ENCODE measurements at places on chromosomes 7 and 10. TPM values are rescaled to one million over a fixed set of nuclear protein-coding genes. Genes with fewer than 3 reads are reported as not detected.

Gene ETV1
- 0.05 TPM for total RNA-seq

Gene RET
- total RNA-seq = 0.21 TPM

Gene NEBL
- 0.30 TPM for total RNA-seq

Gene FEZF1
- total RNA-seq = not detected

Gene ACADSB
- 23.3 TPM for total RNA-seq

Gene CUBN
- total RNA-seq = 0.30 TPM

Gene CFAP70
- total RNA-seq = 0.43 TPM

Gene PPP1R9A
- total RNA-seq = not detected

Gene CALD1
- 10.1 TPM for total RNA-seq

- no peak overlapping the region for H3K4me3 ChIP-seq
- DNase-seq = no peak
- no peak overlapping the region for H3K27ac ChIP-seq
- no peaks in the 10 kb centered on the region for H3K36me3 ChIP-seq
Observed at GRCh38 chr7:33193308-33193864, 64.0 kb downstream of the BBS9 start.

GRCh38 chr10:131676046-131676799 lies 224.6 kb upstream of the PPP2R2D start:
- no peak overlapping the region for H3K4me3 ChIP-seq
- H3K36me3 ChIP-seq = no peaks in the 10 kb centered on the region
- H3K27ac ChIP-seq = no peak overlapping the region
- H3K27me3 ChIP-seq = no peaks in the 10 kb centered on the region

DNA sequence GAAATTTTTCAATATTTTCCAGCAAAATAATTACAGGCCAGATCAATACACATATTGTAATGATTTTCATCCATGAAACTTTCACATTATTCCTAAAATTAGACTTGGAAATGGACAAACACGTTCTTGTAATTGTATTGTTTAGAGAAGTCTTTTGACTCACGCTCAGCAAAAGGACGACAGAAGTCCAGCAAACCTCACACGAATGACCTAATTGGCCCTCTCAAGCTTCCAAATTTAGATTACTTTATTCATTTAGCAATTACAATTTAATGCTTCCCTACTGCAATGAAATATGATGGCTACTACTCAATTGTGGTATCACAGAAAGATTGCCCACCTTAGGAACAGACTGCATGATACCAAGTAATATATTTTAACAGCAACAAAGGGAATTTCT lies 702.2 kb downstream of the MAGI2 start:
- H3K4me3 ChIP-seq = no peak overlapping the region
- no peaks in the 10 kb centered on the region for H3K27me3 ChIP-seq
- no peaks in the 10 kb centered on the region for H3K36me3 ChIP-seq
- no peak overlapping the region for H3K27ac ChIP-seq

- DNase-seq = peak; percentile 25
- H3K4me1 ChIP-seq = peaks cover 16% of the 10 kb centered on the region
- H3K27me3 ChIP-seq = peaks cover 22% of the 10 kb centered on the region
- peak overlapping the region; percentile 82 for H3K4me3 ChIP-seq
- H3K36me3 ChIP-seq = no peaks in the 10 kb centered on the region
Observed at GRCh38 chr10:91409069-91409868, 875 bp upstream of the HECTD2 start.

- no peak overlapping the region for H3K4me3 ChIP-seq
- DNase-seq = no peak
- no peak overlapping the region for H3K27ac ChIP-seq
- H3K36me3 ChIP-seq = no peaks in the 10 kb centered on the region
- peaks cover 2% of the 10 kb centered on the region for H3K27me3 ChIP-seq
Observed at GRCh38 chr10:132881186-132881920, 61.0 kb downstream of the CFAP46 start.

- H3K27me3 ChIP-seq = peaks cover 24% of the 10 kb centered on the region
- H3K4me1 ChIP-seq = peaks cover 9% of the 10 kb centered on the region
- no peak overlapping the region for H3K27ac ChIP-seq
- DNase-seq = no peak
- no peaks in the 10 kb centered on the region for H3K36me3 ChIP-seq
- H3K4me3 ChIP-seq = peak overlapping the region; percentile 10
Observed at GRCh38 chr10:26621889-26622711, 75.4 kb upstream of the PDSS1 start.

DNA sequence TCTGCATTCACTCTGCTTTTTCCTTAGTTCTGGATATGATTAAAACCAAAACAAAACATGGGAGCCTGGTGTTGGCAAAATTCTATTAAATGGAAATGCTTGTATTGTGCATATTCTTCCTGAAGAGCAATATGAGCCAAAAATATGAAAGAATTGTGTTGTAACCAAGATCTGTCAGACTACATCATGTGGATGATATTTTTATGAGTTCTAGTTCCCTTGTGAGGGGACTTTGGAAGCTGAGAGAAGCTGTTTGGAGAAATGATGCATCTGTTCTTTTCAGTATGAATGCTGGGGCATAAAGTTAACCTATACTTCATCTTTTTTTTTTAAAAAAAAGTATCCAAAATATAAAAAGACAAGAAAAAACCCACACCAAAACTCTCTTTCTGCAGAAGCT lies 782.7 kb downstream of the ANKRD7 start:
- no peak overlapping the region for H3K27ac ChIP-seq
- H3K4me3 ChIP-seq = no peak overlapping the region
- no peaks in the 10 kb centered on the region for H3K4me1 ChIP-seq
- H3K27me3 ChIP-seq = no peaks in the 10 kb centered on the region
- H3K36me3 ChIP-seq = no peaks in the 10 kb centered on the region
- no peak for DNase-seq

GRCh38 chr7:103127006-103127405 lies 21.9 kb downstream of the NAPEPLD start:
- H3K4me3 ChIP-seq = no peak overlapping the region
- H3K27me3 ChIP-seq = no peaks in the 10 kb centered on the region
- H3K27ac ChIP-seq = no peak overlapping the region
- peaks cover 6% of the 10 kb centered on the region for H3K4me1 ChIP-seq

- no peak overlapping the region for H3K27ac ChIP-seq
- peaks cover 16% of the 10 kb centered on the region for H3K4me1 ChIP-seq
- no peaks in the 10 kb centered on the region for H3K36me3 ChIP-seq
- peak; percentile 4 for DNase-seq
- H3K27me3 ChIP-seq = no peaks in the 10 kb centered on the region
Observed at GRCh38 chr10:47020471-47020870, 109.2 kb downstream of the PTPN20 start.

- no peaks in the 10 kb centered on the region for H3K36me3 ChIP-seq
- no peak overlapping the region for H3K4me3 ChIP-seq
- H3K27ac ChIP-seq = no peak overlapping the region
- no peaks in the 10 kb centered on the region for H3K4me1 ChIP-seq
Observed at GRCh38 chr10:18231480-18231879, 91.3 kb downstream of the CACNB2 start.

DNA sequence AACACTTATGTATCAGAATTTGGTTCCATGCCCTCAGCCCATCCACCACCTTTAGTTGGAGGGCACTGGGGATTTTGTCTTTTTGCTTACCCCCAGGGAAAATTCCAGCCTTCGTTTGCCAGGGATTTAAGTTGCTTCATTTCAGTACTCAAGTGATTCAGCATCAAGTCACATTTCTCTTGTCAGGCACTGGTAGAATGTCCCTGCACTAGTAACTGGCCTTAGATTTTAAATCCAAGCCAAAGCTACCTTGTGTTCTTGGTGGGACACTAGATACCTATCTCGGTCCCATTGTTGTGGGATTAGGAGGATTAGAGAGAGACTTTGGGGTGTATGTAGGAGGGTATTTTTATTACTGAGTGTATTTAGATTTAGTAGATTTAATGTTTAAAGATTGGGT lies 613.1 kb downstream of the SUGCT start:
- H3K4me3 ChIP-seq = no peak overlapping the region
- H3K4me1 ChIP-seq = no peaks in the 10 kb centered on the region
- H3K36me3 ChIP-seq = no peaks in the 10 kb centered on the region
- peaks cover 8% of the 10 kb centered on the region for H3K27me3 ChIP-seq
- no peak for DNase-seq

DNA sequence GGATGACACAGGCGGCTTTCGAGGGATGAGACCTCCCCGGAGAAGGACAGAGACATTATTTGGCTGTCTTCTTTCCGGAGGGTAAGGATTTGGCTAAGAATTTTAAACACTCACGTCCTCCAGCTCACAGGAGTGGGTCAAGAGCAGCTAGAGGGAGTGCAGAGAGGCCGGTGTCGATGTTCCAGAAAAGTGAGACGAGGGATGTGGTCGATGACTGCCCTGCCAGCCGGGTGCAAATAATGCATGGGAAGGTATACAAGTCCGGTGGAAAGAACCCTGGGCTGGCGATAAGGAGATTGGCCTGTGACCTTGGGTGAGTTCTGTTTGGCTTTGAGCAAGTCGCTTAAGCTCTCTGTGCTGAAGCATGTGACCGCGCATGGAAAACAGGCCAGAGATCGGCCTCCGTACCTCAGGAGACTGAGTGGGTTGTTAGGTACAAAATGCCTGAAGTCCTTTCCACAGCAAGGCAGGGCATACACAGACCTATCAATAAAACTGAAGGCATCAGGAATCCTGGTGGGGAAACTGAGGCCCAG lies 149.1 kb downstream of the UBE2H start:
- no peaks in the 10 kb centered on the region for H3K4me1 ChIP-seq
- no peak for DNase-seq
- H3K36me3 ChIP-seq = no peaks in the 10 kb centered on the region
- H3K4me3 ChIP-seq = no peak overlapping the region

DNA sequence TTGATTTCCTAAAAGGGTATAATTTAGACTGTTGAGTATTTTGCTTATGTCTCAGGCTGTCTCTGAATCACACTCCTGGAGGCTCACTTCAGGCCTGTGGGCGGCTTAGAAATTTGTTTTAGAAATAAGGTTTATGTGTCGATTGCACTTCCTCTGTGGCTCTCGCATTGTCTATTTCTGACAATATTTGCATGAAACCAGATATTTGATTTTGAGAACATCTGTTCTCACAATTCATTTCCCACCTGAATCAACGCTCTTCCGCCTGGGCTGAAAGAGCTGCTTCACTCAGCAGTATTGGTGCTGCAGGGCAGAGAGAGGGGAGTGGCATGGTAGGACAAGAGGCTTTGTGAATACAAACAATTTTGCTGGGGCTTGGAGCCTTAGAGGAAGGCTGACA lies 262.0 kb downstream of the ADRA2A start:
- no peaks in the 10 kb centered on the region for H3K36me3 ChIP-seq

DNA sequence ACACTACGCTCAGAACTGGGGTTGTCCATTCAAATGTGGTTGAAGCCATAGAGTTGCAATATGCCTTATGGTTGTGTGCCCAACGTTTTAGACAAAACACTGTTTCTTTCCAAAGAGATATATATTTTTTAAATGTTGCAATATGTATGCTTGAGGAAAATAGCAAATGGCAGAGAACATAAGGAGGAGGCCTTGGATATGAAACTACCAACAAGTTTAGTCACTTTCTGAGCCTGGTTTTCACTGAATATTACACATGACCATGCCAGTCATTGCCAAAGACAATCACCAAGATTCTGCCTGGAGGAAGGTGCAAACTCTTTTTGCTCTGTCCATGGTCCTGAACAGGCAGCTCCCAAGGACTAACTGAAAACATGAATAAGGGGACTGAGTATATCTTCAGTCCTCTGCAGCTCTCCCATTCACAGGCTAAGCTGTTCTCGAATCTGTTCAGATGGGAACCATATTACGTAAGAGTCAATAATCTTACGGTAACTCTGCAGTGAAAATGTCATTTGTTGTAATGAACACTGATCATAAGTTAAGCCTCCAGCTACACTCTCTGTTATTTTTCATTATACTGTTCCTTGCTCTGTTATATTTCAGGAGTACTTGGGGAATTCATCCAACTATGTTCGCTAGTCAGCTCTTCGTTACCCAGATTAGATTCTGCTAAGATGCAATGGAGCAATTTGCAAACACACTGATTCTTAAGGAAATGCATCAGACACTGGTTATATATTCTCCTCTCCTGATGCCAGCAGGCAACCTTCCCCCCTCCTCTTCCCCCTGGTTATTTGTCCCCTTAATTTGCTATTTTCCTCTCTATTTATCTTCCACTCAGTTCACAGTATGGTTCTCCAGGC lies 90.7 kb upstream of the C1QL3 start:
- H3K4me1 ChIP-seq = no peaks in the 10 kb centered on the region
- H3K27ac ChIP-seq = no peak overlapping the region
- DNase-seq = no peak
- no peak overlapping the region for H3K4me3 ChIP-seq
- H3K36me3 ChIP-seq = no peaks in the 10 kb centered on the region

DNA sequence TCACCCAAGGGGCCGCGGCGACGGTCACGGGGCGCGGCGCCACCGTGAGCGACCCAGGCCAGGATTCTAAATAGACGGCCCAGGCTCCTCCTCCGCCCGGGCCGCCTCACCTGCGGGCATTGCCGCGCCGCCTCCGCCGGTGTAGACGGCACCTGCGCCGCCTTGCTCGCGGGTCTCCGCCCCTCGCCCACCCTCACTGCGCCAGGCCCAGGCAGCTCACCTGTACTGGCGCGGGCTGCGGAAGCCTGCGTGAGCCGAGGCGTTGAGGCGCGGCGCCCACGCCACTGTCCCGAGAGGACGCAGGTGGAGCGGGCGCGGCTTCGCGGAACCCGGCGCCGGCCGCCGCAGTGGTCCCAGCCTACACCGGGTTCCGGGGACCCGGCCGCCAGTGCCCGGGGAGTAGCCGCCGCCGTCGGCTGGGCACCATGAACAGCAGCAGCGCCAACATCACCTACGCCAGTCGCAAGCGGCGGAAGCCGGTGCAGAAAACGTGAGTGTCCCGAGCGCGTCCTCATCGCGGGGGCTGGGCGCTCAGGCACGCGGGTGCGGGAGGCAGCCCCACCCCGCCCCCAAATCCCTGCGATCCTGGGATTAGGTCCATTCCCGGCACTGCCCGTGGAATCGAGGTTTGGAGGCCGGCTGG lies 509 bp downstream of the AHR start:
- H3K27ac ChIP-seq = peak overlapping the region; percentile 95
- no peaks in the 10 kb centered on the region for H3K27me3 ChIP-seq
- H3K4me1 ChIP-seq = peaks cover 24% of the 10 kb centered on the region
- peak; percentile 54 for DNase-seq
